GM04503 (cell line): ENCODE measurements at places on chromosomes 5 and 9.

GRCh38 chr5:176184608-176185132 lies 53.6 kb upstream of the SIMC1 start:
- DNase-seq: no peak

- no peak for DNase-seq
Observed at GRCh38 chr9:22098643-22099332, 89.7 kb upstream of the CDKN2B start.

DNA sequence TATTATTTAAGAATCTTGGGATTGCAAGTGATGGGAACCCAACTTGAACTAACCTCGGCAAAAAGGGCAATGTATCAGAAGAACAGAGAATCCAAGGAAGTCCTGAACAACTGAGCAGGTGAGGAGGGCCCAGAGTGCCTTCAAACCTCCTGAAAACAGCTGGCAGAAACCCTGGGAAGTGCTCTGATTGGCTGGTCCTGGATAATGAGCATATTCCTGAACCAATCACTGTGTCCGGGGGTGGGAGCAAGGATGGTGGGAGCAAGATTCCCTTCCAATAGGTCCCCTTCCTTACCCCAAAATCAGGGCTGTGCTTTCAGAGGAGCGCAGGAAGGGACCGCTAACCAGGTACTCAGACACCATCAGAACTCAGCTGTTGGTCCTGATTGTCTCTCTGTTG lies 31.9 kb upstream of the TBC1D2 start:
- no peak for DNase-seq

- no peak for DNase-seq
Observed at GRCh38 chr9:93486268-93486667, 32.9 kb upstream of the FAM120AOS start.

DNA sequence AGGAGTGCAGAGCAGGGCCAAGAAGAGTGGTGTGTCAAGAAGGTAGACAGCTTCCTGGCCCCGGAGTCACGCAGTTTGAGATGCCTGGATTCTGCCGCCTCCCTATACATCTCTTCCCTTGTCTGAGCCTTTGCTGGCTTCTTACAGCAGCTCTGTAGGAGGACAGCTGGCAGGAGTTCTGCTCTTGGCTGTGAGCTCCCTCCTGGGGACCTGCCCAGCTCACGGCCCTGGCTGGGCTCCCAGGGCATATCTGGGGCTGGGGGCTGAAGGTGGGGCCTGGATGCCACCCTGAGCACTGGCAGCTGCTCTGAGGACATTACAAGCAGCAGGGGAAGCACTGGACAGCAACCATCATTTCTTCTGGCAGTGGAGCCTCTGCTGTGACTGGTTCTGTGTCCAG lies 786 bp upstream of the TSSK1B start:
- DNase-seq: no peak
